NCI-H446 (cell line): ENCODE measurements at places on chromosomes 7 and 10.

- DNase-seq, result no peak
Observed at GRCh38 chr7:91504919-91505318, 240.7 kb downstream of the FZD1 start.

GRCh38 chr7:149638566-149639320 lies 134.6 kb downstream of the ZNF467 start:
- DNase-seq, result no peak

DNA sequence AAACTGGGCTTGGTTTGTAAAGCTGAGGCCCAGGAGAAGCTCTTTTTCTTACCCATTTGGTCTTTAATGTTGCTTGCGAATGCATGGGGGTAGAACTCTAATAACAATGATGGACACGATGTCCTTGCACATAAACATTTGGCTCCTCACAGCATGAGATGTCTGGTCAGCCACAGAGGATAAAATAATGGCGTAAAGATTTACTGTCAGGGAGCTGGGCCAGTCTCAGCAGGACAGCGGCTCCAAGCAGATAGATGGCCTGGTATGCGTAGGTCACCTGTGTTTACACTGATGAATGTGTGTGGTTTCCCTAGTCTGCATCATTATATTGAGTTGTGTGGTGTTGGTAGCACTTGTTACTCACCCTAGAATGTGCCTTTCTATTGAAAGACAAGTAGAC lies 537.4 kb downstream of the CNTNAP2 start:
- DNase-seq, result no peak

DNA sequence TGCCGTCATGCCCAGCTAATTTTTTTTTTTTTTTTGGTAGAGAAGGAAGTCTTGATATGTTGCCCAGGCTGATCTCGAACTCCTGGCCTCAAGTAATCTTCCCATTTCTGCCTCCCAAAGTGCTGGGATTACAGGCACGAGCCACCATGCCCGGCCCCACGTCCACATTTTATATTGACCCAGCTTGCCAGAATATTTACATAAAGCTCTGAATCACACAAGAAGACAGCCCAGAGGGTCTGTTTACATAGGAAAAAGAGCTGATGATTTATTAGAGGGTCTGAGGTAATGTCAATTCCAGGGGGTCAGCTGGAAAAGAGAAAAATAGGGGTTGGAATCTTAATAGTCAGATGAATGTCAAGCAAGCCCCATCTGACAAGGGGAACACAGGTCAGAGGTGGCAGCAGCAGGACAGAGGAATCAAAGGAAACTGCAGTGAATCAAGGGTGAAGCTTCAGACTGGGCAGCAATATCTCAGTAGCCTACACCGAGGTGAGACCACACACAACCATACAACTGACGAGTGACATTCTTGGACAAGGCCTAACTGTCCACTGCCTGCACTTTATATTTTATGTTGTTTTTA lies 15.8 kb upstream of the SLF2 start:
- no peak for DNase-seq

- no peak for DNase-seq
Observed at GRCh38 chr10:43229208-43230061, 37.4 kb downstream of the RASGEF1A start.

DNA sequence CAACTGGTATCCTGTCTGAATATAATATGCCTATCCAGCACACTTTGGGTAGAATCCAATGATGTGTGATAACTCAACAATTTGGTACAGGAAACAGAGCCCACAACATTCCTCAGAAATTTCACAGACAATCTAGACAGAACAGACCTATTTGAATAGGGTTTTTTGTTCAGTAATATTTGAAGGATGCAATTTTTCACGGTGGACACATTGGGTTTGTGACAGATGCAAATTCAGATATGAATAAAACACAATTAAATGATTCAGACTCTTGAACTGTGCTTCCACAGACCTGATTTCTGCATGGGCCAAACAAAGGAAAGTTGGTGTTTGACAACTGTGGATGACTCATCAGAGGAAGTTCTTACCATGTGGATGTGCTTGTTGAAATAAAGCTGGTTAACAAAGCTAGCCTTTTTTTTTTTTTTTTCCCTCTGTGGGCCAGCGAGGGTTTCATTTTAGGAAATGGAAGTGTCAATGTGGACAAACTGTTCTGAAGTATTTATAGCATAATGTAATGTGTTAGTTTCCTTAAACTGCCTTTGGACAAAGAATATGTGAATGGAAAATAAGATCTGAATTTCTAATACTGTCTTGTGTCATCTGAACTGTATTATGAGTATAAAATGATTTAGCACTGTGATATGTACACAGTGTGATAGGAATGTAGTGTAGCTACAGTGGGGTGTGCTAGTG lies 43.2 kb upstream of the FAM133B start:
- no peak for DNase-seq

GRCh38 chr7:155709453-155709852 lies 65.0 kb downstream of the RBM33 start:
- DNase-seq, result no peak

DNA sequence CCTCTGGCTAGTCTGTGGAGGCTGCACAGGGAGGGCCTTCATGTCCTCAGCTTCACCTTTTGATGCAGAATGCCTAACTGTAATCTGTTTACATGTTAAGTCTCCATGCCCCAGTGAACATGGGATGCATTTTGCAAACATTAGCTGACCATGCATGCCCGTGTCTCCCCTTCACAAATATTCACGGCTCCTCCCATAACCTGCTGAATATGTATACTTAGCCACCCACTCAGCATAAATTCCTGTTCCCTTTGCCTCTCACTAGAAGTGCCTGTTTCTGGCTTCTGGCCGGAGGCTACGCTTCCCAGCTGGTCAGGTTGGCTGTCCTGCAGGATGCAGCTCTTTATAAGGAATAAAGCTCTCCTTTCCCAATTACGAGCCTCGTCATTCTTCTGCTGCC lies 552.7 kb downstream of the DNAJB6 start:
- DNase-seq, result no peak

GRCh38 chr10:120420421-120420820 lies 36.6 kb upstream of the PLPP4 start:
- no peak for DNase-seq

- peak; percentile 96 for DNase-seq
Observed at GRCh38 chr7:23335621-23336020, 36.5 kb downstream of the MALSU1 start.

- DNase-seq, result no peak
Observed at GRCh38 chr10:33935350-33935749, 600.9 kb upstream of the NRP1 start.

DNA sequence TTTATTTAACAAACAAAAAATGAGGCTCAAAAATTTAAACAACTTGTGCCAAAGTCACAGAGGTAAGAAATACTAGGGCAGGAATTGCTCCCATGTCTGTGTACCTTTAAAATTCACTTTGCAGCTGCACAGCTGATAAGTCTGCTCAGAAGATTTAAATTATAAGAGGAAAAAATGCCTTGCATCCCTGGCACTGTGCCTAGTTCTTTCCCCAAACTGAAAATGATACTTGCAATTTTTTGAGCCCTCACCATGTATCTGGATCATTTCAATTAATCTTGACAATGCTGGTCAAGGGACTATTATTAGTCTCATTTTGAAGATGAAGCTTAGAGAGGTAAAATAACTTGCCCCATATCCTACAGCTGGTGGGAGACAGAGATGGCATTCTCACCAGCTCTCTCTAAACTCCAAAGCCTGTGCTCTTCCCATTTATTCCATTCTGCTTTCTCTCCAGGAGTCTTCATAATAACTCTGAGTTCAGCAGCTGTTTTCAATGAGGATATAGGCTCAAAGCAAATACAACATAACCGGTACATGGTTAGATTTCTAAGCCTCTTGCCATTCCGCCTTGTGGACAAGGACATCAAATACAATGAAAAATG lies 350.5 kb upstream of the LRRTM3 start:
- no peak for DNase-seq

DNA sequence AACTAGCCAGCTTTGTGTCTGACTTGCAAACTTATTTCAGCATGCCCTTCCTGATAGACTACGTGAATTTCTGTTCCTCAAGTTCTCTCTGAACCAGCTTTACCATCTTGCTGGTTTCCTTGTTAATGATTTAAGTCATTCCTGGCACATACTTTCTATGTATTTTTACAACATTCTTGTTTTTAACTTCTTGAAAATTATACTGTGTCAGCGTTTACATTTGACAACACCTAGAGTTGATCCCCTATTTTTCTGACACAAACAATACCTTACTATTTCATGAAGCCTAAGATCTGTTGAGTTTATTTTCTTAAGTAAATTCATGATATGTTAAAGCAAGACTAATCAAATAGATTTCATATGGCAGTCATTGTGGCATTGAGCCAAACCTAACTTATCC lies 686.3 kb downstream of the XPNPEP1 start:
- no peak for DNase-seq

DNA sequence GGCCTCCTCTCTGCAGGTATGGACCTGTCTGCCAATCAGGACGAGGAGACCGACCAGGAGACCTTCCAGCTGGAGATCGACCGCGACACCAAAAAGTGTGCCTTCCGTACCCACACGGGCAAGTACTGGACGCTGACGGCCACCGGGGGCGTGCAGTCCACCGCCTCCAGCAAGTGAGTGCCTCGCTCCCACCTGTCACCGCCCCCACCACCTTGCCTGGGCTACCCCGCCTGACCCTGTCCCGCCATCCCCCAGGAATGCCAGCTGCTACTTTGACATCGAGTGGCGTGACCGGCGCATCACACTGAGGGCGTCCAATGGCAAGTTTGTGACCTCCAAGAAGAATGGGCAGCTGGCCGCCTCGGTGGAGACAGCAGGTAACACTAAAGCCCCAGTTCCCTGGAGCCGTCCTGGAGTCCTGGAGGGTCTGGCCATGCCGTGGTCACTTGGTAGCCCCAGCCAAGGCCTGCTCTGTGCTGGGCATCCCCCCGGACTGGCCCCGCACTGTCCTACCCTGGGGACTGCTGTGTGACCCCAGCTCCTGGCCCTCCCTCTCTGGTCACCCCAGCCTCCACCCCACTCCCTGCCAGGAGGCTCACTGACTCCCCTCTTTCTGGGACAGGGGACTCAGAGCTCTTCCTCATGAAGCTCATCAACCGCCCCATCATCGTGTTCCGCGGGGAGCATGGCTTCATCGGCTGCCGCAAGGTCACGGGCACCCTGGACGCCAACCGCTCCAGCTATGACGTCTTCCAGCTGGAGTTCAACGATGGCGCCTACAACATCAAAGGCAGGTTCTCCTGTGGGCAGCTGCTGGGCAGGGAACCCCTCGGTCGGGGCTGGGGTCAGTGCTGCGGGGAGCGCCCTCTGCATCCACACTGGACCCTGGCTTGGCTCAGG lies 178.0 kb downstream of the RNF216 start:
- DNase-seq, result no peak

GRCh38 chr7:34902182-34902581 lies 135.1 kb downstream of the DPY19L1 start:
- DNase-seq, result no peak

GRCh38 chr10:95404462-95404858 lies 113.7 kb upstream of the PDLIM1 start:
- DNase-seq, result no peak

GRCh38 chr10:71779641-71780040 lies 6.3 kb upstream of the VSIR start:
- no peak for DNase-seq

- no peak for DNase-seq
Observed at GRCh38 chr10:126098226-126098581, 201.8 kb downstream of the FANK1 start.

GRCh38 chr10:97747573-97747972 lies 10.6 kb downstream of the ZFYVE27 start:
- DNase-seq, result no peak

DNA sequence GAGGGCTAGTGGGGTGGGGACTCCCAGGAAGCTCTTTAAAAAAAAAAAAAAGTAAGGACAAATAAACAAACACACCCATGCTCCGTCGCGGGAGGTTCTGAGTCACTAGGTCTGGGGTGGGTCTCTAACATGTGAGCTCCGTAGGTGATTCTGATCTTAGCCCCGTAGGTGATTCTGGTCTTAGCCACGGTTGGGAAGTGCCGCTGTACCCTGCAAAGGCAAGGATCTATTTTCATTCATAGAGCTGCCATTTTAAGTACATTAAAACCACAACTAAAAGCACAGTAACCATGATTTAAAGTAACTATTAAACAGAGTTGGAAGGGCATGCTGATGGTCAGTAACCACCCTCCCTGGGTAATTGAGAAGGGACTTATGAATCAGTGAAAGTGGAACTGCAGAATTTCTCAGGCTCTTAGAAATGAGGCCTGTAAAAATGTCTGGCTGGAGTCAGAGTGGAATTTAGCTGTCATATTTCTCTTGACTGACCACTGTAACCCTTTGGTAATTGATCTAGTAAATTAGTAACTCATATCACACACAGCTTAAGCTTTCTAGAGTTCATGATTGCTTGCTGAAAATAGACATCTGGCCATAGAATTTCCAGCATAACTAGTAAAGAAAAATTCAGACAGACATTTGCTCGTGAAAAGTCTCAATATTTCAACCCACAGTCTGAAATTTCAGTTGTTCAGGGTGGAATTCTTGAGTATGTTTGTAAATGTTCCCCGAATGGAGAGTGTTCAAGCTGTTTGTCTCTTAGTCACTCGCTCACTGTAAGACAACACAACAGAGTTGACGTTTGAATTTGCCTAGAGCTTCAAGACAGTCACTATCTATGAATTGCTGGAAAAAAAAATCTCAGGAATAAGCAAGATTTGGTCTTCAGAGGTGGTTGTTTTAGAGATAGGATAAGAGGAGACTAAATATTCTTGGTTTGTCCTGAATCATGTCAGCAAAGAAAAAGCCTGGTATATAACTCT lies 34.2 kb upstream of the TCF7L2 start:
- no peak for DNase-seq

- no peak for DNase-seq
Observed at GRCh38 chr10:28883741-28884423, 206.6 kb downstream of the BAMBI start.

DNA sequence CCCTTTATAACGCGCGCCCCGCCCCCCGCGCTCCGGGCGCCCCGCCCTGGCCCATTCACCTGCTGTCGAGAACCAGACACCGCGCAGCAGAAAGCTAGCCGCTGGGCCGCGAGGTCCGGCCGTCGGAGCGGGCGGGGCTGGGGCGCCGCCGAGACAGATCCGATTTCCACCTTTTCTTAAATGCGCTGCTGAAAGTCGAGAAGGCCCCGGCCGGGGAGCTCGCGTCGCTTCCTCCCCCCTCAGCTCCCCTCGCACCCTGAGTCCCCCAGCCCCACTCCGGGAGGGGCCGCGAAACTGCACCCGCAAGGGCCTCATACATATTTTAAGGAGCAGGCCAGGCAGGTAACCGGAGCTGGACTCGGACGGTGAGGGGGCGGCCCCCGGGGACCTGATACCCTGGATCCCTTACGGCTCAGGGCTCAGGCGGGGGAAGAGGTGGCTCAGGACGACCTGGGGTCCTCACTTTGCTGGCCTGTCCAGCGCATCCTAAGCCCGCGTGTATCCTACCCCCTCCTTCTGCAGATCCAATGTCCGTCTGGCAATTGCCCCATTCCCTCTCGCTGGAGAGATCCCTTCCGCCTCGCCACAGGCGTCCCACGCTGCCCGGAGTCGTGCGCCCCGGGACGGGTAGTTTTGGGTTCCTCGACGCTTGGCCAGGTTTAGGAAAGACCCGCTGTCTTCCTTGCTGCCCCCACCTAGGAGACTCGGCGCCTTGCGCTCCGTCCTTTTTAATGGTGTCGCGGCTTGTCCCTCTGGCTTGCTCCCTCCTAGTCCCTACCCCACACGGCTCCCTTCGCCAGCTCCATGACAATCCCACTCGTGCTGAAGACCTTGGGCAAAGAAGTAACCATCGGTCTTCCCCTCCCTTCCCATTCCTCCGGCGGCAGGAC lies 170.6 kb downstream of the UBE2H start:
- DNase-seq, result no peak
